ENCODE measurements at places on chromosomes 11 and 22. TPM values are rescaled to one million over a fixed set of nuclear protein-coding genes. Genes with fewer than 3 reads are reported as not detected.

SCGB1D2 gene
- not detected for total RNA-seq

PLAAT5 gene
- not detected for total RNA-seq

TEX12 gene
- 0.32 TPM for total RNA-seq

P2RY2 gene
- 6.5 TPM for total RNA-seq

POTEH gene
- not detected for total RNA-seq

TMEM151A gene
- total RNA-seq = not detected

HPX gene
- total RNA-seq = not detected

TSGA10IP gene
- not detected for total RNA-seq

IGLL1 gene
- total RNA-seq = not detected

RCOR2 gene
- total RNA-seq = 0.65 TPM

DEFB131B gene
- not detected for total RNA-seq

ELMOD1 gene
- total RNA-seq = 0.30 TPM

THOC5 gene
- total RNA-seq = 52.0 TPM
